ENCODE measurements at places on chromosomes 16 and 17.

GRCh38 chr16:88468275-88469129 lies 15.4 kb downstream of the ZFPM1 start:
- DNase-seq, result no peak

GRCh38 chr16:21071741-21072140 lies 78.9 kb downstream of the DNAH3 start:
- no peak for DNase-seq

GRCh38 chr16:85332175-85332574 lies 219.9 kb upstream of the CIBAR2 start:
- no peak for DNase-seq

GRCh38 chr16:85215478-85216118 lies 103.3 kb upstream of the CIBAR2 start:
- no peak for DNase-seq

DNA sequence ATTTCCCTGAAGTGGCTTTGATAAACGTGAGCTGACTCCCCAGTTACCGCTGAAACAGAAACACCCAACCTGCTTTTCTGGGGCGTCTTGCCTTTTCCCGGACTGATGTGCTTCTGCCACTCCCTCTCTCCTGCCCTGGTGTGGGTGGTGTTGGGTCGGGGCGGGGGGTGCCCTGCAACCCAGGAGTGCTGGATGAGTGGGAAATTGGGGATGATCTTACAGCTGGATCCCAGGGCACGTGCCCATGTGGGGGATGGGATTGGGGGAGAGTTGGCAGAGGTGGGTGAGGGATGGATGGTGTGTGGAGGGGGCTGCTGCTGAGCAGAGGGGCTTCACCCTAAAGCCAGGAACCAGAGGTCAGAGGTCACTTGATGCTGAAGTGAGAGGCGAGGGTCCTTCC lies 28.5 kb downstream of the PGS1 start:
- no peak for DNase-seq
